ENCODE measurements at places on chromosomes 5 and 9. TPM values are rescaled to one million over a fixed set of nuclear protein-coding genes. Genes with fewer than 3 reads are reported as not detected.

Gene CCNO
- 0.26 TPM for total RNA-seq

Gene UBE2B
- total RNA-seq = 84.8 TPM

Gene LHX3
- total RNA-seq = not detected

Gene RAB24
- 50.8 TPM for total RNA-seq

Gene DPP7
- 321 TPM for total RNA-seq

Gene WNK2
- total RNA-seq = not detected

Gene PCDHGA6
- 0.16 TPM for total RNA-seq

Gene OLFM1
- 0.30 TPM for total RNA-seq

Gene PCDHA9
- total RNA-seq = not detected

Data from activated CD8-positive, alpha-beta memory T cell treated with anti-CD3 and anti-CD28 coated beads, Interleukin-2, amount 10 ng/mL, durations not matched to agents 7 days and 5 days (primary cell).